Mesothelial cell of epicardium (in vitro differentiated cells): ENCODE measurements at places on chromosomes 3 and 15.

DNA sequence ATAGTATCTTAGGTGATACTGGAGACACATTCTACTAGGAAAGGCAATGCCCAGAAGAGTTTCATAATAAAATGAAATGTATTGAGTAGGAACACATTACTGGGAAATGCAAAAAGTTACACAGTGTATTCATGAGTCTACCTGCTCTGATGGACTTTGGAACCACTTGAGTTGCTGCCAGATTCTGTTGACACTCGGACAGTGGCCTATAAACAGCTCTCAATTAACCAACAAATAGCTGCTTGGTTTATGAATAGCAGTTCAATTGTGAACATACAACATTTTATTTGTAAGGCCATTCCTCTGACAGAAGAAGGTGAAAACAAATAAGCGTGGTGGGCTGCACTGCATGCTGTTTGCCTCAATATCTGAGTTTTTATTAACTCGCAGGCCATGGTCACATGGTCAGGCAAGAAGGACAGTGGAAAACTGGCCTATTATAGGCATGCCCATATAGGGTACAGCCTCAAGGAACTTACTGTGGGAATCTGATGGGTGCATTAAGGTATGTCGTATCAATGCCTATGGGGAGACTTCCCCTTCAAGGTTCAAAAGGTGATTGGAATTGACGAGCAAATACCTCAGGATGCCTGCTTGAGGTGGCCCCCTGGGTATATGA is 66.2 kb downstream of the C3orf80 start:
- no peak for DNase-seq

- DNase-seq: no peak
These were observed 1498.7 kb upstream of the CADM2 start for GRCh38 chr3:83460052-83460451.

- DNase-seq: no peak
These were observed 359.3 kb downstream of the PLOD2 start for GRCh38 chr3:145801696-145802095.

GRCh38 chr3:187125319-187126031 is 13.8 kb downstream of the RPL39L start:
- no peak for DNase-seq

GRCh38 chr3:45865563-45865962 is 20.8 kb upstream of the CCR9 start:
- no peak for DNase-seq
